ENCODE measurements at places on chromosomes 3 and 15.

DNA sequence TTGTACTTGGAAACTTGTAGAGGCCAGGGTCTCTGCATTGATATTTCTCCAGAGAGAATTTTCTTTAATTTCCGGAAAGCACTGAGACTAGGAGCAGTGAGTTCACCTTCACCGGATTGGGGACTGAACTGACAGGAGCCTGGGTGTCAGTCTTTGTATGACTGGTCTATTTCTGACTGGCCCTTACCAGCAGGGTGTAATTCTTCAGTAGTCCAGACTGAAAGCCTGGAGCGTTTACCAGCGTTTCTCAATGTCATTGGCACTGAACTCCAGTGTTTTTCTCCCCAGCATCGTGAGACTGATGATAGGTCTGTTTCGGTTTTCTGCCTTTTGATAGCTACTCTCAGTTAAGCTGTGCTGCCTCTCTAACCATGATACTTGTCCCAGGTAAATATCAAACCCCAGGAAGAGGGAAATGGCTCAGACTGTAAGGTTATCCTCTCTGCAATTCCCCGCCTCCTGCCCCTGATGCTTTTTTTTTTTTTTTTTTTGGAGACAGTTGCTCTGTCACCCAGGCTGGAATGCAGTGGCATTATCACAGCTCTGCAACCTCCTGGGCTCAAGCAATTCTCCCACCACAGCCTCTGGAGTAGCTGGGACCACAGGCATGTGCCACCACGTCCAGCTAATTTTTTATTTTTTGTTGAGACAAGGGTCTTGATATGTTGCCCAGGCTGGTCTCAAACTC lies 103.6 kb downstream of the CACNA2D3 start:
- no peak for DNase-seq

- no peak for DNase-seq
Observed at GRCh38 chr15:63530752-63531299, 26.4 kb downstream of the USP3 start.

DNA sequence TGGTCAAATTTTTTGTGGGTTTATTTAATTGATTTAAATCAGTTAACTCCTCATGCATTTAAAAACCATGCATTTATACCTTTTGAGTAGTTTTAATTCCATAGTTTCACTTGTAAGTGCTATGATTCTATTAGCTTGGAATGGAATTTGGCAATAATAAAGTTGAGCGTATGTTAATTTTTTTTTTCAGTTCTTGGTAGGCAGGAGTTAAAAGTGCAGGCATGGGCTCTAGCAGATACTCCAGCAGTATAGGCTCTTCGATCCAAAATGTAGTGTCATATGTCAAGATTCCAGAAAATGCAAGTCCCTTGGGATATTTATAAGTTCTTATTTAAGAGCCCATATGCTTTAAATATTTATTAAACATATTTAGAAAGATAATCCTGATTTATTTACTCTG lies 70.3 kb downstream of the LYSMD4 start:
- no peak for DNase-seq

- DNase-seq, result peak; percentile 16
Observed at GRCh38 chr3:51501833-51502561, 2.2 kb upstream of the DCAF1 start.

- DNase-seq, result no peak
Observed at GRCh38 chr15:62165104-62165792, at the start of gene C2CD4B. Gene C2CD4B (minus strand): TSS chr15:62165285. CDS start chr15:62164984, 301 bp downstream.

DNA sequence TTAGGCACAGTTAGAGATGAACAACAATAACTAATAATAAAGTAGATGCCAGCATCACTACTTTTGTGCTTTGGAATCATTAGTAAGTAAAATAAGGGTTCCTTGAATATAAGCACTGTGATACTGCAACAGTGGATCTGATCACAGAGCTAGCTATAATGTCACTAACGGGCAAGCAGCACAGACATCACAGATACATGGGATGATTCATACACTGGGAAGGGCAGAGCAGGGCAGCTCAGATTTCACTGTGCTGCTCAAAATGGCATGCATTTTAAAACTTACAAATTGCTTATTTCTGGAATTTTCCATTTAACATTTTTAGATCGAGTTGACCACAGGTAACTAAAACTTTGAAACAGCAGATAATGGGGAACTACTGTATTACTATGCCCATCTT lies 476.6 kb downstream of the FHIT start:
- DNase-seq, result no peak

DNA sequence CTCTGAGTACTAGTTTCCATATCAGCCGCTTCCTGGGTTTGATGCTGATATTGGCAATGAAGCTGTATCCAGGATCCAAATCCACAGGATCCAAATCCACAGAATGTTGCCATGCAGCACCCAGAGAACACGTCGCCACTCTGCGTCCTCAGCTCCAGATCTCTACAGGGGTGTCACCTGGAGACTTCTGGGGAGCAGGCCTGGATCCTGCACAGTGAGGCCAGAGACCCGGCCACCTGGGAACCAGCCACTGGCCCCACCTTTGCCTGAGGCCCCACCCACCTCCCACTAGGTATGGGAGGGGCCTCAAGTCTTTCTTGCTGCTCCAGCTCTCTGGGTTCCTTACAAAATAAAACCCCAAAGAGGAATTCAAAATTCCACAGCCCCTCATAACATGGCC lies 123.9 kb downstream of the LRRK1 start:
- DNase-seq, result no peak

DNA sequence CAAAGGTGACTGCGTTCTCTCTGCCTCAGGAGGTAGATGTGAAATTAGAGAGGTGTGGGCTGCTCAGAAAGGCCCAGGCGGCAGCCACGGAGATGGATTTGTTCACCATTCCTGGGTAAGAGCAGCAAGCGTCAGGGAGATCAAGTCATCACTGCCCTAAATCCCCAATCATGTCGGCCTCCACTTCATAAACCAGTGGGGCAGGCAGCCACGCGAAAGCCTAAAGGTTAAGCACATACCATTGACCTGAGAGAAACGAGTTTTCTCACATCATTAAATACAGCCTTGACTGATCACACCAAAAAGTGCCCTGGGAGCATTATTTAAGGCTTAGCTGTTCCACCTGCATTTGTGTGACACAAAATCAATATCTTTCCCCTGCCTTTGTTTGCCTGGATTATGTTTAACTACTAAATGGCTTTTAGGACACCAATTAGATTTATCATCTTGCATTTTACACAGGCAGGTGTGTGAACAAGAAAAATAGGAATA lies 50.7 kb upstream of the FOXB1 start:
- DNase-seq, result no peak

GRCh38 chr15:81786776-81787175 lies 259.0 kb downstream of the MEX3B start:
- no peak for DNase-seq

GRCh38 chr15:96977886-96978285 lies 647.4 kb downstream of the NR2F2 start:
- no peak for DNase-seq

DNA sequence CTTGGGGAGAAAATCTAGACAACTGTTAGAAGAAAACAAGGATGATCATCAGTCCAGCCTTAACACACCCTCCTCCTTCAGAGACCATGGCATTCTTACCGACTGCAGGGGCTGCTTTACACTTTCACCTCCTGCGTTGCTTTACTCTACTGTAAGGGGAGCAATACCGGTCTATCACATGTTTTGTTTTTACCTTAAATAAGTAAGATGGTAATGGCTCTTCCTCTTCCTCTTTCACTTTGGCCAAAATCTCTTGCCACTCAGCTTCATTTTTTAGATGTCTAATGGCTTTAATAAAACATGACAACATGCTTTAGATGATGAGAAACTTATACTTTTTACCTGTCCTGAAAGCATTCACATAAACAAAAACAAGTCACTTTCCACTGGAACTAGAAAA lies 33.4 kb upstream of the STIMATE start:
- no peak for DNase-seq

GRCh38 chr3:39982665-39983357 lies 173.4 kb downstream of the MYRIP start:
- no peak for DNase-seq

DNA sequence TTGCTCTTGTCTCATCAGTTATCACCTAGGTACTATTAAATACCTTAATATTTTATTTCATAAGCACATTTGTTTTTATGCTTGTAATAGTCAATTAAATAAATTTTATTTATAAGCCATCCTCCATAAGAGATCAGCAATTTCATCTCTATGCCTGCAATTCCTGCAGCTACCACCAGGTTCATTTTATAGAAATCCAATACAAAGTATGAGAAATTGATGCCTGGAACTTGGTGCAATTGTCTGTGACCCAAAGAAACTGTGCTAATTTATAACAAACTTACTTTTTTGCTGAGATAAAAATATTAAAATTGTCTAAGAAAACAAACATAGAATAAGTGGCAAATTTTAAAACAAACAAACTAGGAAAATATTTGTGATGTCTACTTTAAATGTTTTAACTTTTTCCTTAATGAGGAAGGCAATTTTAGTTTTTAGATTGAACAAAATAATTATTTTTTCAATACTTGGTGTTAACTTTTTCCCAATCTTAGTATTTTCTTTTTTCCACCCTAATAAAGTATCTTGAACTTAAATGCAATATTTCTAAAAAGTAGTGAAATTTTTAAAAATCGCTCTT lies 1026.6 kb downstream of the ROBO1 start:
- no peak for DNase-seq

DNA sequence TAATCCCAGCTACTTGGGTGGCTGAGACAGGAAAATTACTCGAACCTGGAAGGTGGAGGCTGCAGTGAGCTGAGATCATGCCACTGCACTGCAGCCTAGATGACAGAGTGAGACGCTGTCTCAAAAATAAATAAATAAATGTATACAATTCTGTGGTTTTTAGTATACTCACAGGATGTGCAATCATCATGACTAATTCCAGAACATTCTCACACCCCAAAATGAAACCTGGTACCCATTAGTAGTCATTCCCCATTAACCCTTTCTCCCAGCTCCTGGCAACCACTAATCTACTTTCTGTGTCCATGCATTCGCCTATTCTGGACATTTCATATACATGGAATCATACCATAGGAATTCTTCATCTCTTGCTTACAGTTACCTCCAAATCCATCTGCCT lies 44.5 kb downstream of the LRRFIP2 start:
- DNase-seq, result no peak

Measured in SW 1271 (cell line).